ENCODE measurements at places on chromosomes 6 and 20. TPM values are rescaled to one million over a fixed set of nuclear protein-coding genes. Genes with fewer than 3 reads are reported as not detected.
A peak's percentile ranks its signal among the peaks of the same experiment; 100 is the strongest.

DNA sequence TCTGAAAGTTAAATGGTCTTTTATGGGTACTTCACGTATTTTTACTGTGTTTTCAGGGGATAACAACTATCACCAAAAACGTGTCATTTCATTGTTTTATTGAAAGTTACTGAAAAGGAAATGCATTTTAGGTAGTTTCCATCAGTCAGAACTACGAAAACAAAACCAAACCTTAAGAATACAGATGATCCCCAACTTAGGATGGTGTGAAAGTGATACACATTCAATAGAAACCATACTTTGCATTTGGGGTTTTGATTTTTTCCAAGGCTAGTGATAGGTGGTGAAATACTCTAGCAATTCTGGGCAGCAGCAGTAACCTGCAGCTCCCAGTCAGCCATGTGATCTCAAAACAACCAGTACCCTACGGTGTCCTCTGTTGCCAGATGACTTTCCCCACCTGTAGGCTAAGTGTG, 25.9 kb upstream of the EFHC1 start:
- DNase-seq: no peak

DNA sequence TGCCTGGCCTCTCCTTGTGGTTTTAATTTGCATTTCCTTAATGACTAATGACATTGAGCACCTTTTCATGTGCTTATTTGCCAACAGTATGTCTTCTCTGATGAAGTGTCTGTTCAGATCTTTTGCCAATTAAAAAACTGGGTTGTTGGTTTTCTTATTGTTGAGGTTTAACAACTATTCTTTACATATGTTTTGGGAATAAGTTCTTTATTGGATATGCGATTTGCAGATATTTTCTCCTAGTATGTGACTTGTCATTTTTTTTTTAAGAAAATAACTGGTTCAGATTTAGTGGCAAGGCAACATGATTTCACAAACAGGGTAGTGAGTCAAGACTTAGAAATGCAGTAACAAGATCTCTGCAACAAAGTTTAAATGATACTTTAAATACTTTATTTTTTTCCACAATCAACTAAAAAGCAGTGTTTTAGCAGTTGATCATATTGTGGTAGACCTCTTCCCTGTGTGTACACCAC, 67.8 kb downstream of the TIAM2 start:
- DNase-seq: peak; percentile 93

GRCh38 chr6:28943223-28943556, 19.4 kb upstream of the TRIM27 start:
- no peak for DNase-seq

- no peak for DNase-seq
These were observed 15.9 kb upstream of the ZBTB24 start for GRCh38 chr6:109498936-109499335.

DNA sequence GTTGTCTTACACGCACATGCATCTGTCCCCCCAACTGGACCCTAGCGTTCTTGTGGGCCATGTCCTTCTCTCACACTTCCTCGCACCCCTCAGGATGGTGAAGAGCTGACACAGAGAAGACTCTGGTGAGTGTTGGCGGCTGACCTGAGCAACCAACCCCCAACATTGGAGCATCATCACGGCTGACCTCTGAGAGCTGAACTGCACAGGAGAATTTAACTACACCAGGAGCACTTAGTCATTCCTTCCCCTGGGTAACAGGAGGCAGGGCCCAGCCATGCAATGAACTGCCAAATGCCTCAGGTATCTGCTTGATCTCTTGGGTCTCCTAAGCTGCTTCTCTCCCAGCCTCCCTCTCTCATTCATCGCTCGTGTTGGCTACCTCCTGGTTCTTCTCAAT, 88.5 kb downstream of the PSMG4 start:
- DNase-seq: no peak

DNA sequence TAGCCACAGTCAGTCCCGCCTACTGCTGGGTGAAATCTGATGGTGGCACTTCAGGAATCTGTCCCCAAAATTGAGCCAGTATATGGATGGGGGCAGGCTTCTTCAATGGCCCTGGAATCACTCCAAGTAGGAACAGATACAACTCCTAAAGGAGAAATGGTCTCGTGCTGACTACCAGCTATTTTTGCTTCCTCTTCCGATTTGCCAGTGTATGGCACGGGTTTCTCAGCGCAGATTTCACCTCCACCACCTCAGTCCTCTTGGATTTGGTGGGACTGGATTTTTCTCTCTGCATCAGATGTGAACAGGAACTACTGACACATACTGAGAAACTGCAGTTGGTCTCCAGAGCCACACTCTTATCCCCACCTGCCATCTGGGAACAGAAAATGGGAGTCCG, 27.2 kb downstream of the PNPLA1 start:
- DNase-seq: no peak

DNA sequence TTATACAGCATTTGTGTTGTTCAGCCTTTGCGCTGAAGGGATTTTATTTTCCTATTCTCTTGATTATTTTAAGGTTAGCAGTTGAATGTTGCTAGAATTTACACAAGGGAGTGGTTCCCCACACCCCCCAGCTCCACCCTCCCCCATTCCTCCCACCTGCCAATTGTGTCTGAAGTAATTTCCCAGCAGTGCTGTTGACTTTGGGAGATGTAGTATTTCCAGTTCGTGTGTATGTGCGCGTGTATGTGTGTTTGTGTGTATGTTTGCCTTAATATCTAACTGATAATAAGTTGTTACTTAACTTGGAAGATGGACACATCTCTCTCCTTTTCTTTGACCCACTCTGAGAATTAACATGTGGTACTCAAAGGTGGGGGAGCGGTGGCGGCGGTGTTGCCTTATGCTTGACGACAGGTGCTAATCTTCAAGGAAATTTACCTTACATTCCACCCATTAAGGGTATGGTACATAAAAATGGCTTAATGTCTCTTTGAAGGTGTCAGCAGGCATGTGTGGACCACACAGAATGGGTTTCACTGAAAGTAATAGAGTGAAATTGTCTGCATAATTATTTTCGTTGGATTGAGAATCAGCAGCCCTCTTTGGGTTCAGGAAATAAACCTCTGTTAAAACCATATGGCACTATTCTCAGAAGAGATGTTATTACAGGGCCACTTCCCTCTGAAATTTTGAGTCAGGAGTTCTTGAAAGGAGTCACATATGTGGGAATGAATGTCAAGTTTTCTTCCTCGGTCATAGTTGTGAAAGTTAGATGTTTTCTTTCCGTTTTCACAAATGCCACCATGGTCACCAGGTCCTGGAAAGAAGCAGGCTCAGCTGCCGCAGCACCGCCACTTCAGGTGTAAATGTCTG, 95.6 kb upstream of the SUPT3H start:
- DNase-seq: no peak

DNA sequence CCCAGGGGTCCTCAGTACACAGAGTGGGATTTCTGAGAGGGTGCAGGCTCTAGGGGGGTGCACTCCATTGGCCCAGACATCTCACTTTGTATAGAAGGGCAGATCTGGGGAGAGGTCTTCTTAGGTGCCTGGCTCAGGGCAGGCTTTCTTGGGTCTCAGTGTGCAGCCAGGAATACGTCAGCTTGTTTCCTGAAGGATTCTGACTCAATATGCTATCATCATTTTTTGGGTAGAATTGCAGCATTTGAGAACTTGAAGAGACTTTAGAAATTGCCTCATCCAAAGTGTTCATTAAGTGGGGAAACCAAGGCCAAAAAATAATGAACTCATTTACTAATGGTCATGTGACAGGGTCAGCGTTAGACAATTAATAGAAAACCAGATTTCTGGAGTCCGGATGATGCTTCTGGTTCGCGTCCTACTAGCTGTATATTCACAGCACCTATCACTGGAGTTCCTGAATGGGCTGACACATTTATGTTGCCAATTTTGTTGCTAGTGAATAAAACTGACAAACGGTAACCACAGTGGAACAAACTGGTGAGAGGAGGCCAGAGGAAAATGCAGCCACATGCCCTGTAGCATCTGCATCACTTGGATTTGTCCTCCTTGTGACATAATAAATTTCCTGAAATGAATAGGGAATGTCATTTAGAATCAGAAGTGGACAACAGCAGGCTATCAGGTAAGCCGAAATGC, 238.9 kb downstream of the TBC1D7 start:
- no peak for DNase-seq

DNA sequence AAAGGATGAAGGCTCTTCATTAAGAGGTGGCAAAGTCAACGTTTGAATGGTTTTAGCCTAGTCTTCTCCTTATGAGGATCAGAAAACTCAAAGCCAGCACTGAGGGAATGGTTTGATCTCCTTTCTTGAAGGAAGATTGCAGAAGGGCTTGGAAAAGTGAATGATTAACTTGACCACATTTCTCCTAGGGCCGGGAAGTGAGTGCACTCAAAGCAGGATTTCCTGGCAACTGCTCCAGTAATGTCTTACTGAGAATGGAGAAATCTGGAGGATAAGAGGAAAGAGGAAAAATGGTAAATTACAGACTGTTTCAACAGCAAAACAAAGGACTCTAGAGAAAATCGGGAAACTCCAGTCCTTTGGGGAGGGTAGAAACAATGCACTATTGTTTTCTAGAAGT, 189.0 kb upstream of the FOXA2 start:
- DNase-seq: no peak

- DNase-seq: no peak
These were observed 127.6 kb upstream of the RUNX2 start for GRCh38 chr6:45200510-45200909.

DNA sequence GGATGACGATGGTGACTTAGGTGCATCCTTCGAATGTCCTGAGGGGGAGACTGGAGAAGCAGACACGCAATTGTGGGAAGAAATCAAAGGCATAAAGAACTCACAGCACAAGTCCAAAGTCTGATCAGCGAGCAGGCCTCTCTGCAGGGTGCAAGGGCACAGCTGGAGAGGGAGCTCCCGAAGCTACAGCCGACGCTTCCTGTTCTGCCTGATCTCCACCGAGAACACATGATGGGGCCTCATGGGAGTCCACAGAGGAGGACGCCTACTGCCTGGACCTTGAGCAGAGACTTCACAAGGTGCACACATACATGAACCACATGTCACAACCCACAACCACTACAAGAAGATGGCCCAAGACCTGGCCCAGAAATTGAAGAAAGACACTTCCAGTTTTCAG, 51.4 kb downstream of the RIN2 start:
- DNase-seq: no peak

GRCh38 chr6:48535582-48536009, 424.6 kb upstream of the PTCHD4 start:
- DNase-seq: peak; percentile 93

The EFCAB8 gene
- under 0.01 TPM for total RNA-seq

The ZNF831 gene
- total RNA-seq: not detected

The LPA gene
- not detected for total RNA-seq

The BTN1A1 gene
- total RNA-seq: not detected

The KIF25 gene
- 0.26 TPM for total RNA-seq

The OPN5 gene
- not detected for total RNA-seq

The KIFC1 gene
- total RNA-seq: 5.3 TPM

The SSR1 gene
- total RNA-seq: 65.6 TPM
